ENCODE measurements at places on chromosomes 6 and 20.

GRCh38 chr6:10678456-10678855 lies 16.0 kb downstream of the C6orf52 start:
- H3K4me3 ChIP-seq: no peak overlapping the region
- H3K27ac ChIP-seq: no peak overlapping the region
- no peaks in the 10 kb centered on the region for H3K4me1 ChIP-seq
- no peaks in the 10 kb centered on the region for H3K27me3 ChIP-seq
- no peak for DNase-seq

- DNase-seq: no peak
- H3K36me3 ChIP-seq: no peaks in the 10 kb centered on the region
- H3K4me1 ChIP-seq: no peaks in the 10 kb centered on the region
- no peaks in the 10 kb centered on the region for H3K27me3 ChIP-seq
- H3K4me3 ChIP-seq: no peak overlapping the region
Observed at GRCh38 chr20:24042646-24043045, 54.1 kb upstream of the GGTLC1 start.

DNA sequence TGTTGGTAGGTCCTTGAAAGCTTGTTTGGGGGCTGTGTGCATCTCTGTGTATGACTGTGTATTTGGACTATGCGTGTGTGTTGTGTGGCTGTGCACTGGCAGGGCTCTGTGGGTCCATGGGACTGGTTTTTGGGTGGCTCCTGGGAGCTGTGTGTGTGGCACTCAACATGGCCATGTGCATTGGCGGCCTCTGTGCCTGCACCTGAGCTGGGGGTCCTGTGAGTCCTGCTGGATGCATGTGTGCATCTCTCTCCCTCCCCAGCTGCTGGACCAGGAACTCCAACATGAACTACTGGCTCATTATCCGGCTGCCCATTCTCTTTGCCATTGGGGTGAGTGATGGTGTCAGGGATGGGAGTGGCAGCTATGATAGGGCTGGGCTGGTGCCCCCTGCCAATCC lies 30.1 kb downstream of the GLP1R start:
- DNase-seq: no peak
- H3K27ac ChIP-seq: no peak overlapping the region
- H3K4me1 ChIP-seq: no peaks in the 10 kb centered on the region
- H3K36me3 ChIP-seq: no peaks in the 10 kb centered on the region
- no peaks in the 10 kb centered on the region for H3K27me3 ChIP-seq

GRCh38 chr6:153087436-153087835 lies 43.6 kb downstream of the RGS17 start:
- no peak overlapping the region for H3K27ac ChIP-seq
- H3K4me1 ChIP-seq: no peaks in the 10 kb centered on the region
- H3K36me3 ChIP-seq: no peaks in the 10 kb centered on the region

- H3K4me1 ChIP-seq: no peaks in the 10 kb centered on the region
- no peaks in the 10 kb centered on the region for H3K36me3 ChIP-seq
- H3K4me3 ChIP-seq: no peak overlapping the region
- no peaks in the 10 kb centered on the region for H3K27me3 ChIP-seq
- no peak overlapping the region for H3K27ac ChIP-seq
Observed at GRCh38 chr6:146305951-146306350, 237.7 kb upstream of the RAB32 start.

- no peaks in the 10 kb centered on the region for H3K36me3 ChIP-seq
- no peak overlapping the region for H3K27ac ChIP-seq
Observed at GRCh38 chr6:136809091-136809860, 13.1 kb upstream of the PEX7 start.

DNA sequence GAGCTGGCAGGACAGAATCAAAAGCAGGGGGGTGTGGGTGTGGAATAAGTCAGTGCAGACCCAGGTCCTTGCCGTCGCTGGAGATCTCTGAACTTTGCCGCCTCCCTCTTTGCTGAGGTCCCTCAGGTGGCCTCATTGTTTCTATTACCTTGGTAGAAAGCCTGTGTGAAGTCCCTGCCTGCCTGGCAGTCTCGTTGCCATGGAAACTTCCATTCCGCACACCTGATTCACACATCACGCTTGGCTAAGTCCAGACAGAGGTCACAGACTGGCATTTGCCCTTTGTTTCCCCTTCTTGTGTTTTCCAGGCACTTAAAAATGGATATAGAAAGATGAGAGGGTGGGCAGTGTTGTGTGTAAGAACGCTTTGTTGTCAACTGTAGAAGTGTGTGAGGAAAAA lies 260.6 kb downstream of the PRL start:
- no peaks in the 10 kb centered on the region for H3K36me3 ChIP-seq
- no peak overlapping the region for H3K4me3 ChIP-seq
- no peaks in the 10 kb centered on the region for H3K27me3 ChIP-seq
- no peak overlapping the region for H3K27ac ChIP-seq
- no peak for DNase-seq

DNA sequence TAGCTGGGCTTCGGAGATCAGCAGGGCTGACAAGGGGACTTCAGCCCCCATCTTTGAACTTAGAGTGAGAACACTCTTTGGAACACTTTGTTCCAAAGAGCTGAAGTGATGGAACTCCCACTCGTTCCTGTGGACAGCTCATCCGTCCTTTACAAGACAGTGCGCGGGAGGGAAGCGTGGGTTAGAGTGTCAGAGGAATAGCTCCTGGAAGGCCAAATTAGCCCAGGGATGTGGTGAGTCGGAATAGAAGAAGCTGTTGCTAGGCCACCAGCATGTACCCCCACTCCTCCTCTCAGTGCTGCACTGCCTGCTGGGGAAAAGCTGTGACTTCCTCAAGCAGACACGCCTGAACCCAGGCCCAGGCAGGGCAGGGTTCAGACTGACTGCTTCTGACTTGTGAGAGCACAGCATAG lies 1.7 kb downstream of the SDCBP2 start:
- no peaks in the 10 kb centered on the region for H3K27me3 ChIP-seq
- peak; percentile 90 for DNase-seq
- peak overlapping the region; percentile 26 for H3K4me3 ChIP-seq
- no peaks in the 10 kb centered on the region for H3K36me3 ChIP-seq
- peaks cover 61% of the 10 kb centered on the region for H3K4me1 ChIP-seq

DNA sequence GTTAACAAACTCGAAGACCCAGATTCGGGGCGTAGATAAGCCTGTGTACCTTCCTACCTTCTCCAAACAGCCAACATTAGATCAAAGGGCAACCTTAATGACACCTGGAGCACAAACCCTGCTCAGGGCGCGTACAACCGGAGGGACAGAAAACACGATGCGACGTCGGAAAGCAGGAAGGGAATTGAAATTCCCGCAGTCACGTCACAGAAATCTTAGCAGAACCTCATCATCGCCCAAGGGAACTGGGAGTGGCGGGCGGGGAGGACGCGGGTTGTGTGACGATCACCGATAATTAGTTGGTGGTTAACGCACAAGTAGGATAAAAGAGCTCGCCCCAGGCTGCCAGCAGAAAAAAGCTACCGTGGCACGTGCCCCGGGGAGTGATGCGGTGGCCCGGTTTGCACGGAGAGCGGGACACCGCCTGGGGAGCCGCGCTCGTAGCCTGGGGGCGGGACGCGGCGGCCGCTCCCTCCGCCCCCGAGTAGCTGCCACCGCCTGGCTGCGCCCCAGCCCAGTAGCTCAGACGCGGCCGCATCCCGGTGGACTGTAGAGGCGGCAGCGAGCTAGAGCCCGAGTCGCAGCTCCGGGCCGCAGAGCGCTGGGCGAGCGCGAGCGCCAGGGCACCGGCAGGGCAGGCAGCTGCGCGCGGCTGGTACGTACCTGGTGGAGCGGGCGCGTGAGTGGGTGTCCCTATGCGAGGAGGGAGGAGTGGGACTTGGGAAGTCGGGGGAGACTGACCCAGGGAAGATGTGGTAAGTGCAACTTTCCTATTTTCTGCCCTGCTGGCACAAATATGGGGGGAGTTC lies at the start of gene PKIB:
TSS of gene PKIB (plus strand) at position 525 of the 809 bp plus-strand sequence. CDS start 107,390 bp downstream, outside the sequence.
- no peak within 1 kb of the TSS for H3K27ac ChIP-seq
- peaks cover 18% of the 10 kb centered on the region for H3K4me1 ChIP-seq
- no peaks in the 10 kb centered on the region for H3K36me3 ChIP-seq
- no peaks in the 10 kb centered on the region for H3K27me3 ChIP-seq
- H3K4me3 ChIP-seq: peak within 1 kb of the TSS; percentile 56

- H3K27me3 ChIP-seq: no peaks in the 10 kb centered on the region
- no peaks in the 10 kb centered on the region for H3K36me3 ChIP-seq
- H3K4me3 ChIP-seq: no peak overlapping the region
- DNase-seq: no peak
Observed at GRCh38 chr6:107059606-107060005, 31.6 kb downstream of the MTRES1 start.

DNA sequence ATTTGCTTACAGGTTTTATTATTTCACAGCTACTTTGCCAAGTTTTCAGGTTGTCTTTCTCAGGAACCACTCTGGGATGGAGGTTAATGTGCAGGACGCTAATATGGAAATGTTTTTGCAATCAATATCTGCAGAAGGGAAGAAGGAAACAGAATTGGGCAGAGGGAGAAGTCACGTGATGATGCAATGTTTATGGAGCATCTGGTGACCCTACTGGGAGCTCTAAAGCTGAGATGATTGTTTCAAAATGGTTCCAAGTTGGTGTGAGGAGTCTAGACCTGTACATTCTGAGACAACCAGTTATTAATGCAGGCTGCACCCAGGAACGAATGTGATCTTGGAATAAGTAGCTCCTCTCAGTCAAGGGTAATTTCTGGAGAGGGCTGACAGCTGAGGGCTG lies 905.4 kb upstream of the FLRT3 start:
- H3K4me3 ChIP-seq: no peak overlapping the region
- DNase-seq: no peak
- no peaks in the 10 kb centered on the region for H3K36me3 ChIP-seq

DNA sequence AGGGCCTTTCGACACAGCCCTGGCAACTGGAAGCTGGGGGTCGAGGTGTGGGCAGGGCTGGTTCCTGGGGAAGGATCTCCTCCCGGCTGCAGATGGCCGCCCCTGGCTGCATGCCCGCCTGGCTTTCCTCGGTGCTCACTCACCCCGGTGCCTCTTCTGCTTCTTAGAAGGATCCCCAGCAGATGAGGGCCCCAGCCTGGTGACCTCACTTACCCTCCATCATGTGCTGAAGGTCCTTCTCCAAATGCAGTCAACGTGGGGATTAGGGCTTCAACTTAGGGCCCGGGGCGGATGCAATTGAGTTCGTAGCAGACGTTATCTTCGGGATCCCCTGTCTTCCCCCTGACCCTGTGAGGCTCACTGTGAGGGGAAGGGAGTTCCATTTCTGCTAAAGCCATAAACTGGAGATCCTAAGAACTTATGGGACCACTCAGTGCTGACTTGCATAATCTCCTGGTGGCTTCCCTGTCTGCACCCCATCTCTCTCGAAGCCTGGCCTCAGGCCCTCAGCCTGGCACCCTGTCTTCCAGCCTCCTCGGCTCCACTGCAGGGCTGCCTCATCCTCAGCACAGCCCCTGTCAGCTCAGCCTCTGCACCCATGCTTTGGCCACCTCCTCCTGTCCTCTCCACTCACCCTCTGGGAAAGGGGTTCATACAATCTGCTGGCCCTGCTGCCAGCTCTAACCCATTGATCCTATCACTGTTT lies 92.6 kb downstream of the THBS2 start:
- H3K27me3 ChIP-seq: no peaks in the 10 kb centered on the region
- DNase-seq: peak; percentile 92
- no peak overlapping the region for H3K4me3 ChIP-seq
- no peaks in the 10 kb centered on the region for H3K36me3 ChIP-seq
- H3K4me1 ChIP-seq: peaks cover 46% of the 10 kb centered on the region

- no peak overlapping the region for H3K27ac ChIP-seq
- peak; percentile 14 for DNase-seq
- H3K4me1 ChIP-seq: no peaks in the 10 kb centered on the region
- no peaks in the 10 kb centered on the region for H3K36me3 ChIP-seq
- H3K27me3 ChIP-seq: no peaks in the 10 kb centered on the region
- no peak overlapping the region for H3K4me3 ChIP-seq
Observed at GRCh38 chr6:29524444-29525310, 34.9 kb downstream of the UBD start.

GRCh38 chr6:144298194-144298593 lies 13.1 kb downstream of the UTRN start:
- no peak for DNase-seq
- no peak overlapping the region for H3K4me3 ChIP-seq
- H3K27me3 ChIP-seq: no peaks in the 10 kb centered on the region
- H3K4me1 ChIP-seq: peaks cover 53% of the 10 kb centered on the region

DNA sequence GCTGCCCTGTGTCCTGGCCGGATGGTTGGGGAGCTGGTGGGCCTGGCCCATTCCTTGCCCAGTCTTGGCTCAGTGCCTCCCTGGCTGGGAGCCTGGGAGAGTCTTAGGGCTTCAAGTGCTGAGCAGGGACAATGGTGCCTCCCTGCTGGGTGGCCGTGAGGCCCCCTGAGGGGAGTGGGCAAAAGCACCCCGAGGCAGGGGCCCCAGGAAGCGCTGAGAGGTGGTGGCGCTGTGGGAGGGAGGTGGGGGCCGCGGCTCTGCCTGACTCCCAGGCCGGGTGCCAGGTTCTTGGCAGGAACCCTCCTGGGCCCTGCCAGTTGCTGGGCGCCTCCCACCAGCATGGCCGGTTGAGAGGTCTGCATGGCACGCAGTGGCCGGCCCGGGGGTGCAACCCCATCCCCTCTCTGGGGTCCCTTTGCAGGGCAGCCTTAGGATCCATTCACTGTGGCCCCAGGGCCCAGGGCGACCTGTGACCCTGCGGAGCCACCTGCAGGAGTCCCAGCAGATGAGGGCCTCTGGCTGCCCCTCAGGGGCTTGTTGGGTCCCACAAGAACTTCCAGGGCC lies 9.2 kb upstream of the RPS21 start:
- H3K27ac ChIP-seq: peak overlapping the region; percentile 62
- H3K4me1 ChIP-seq: peaks cover 76% of the 10 kb centered on the region
- H3K36me3 ChIP-seq: no peaks in the 10 kb centered on the region
- no peaks in the 10 kb centered on the region for H3K27me3 ChIP-seq
- no peak overlapping the region for H3K4me3 ChIP-seq
